ENCODE measurements at places on chromosomes 7 and 10.

DNA sequence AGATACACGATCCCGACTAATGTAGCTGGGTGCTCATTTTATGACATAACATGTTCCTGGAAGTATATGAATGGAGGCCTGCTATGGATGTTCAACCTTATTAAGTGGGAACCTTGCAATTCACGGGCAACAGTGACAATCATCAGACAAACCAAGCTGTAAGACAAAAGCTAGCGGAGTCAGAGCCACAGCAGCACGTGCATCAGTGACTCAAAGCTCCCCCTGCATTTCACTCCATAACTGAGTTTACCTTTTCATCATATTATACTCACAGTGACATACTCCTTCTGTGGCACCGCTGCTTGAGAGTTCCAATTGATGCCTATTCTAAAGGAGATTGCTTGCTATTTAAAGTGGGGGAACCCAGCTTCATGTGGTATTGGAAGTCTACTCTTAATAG is 176.0 kb upstream of the PITRM1 start:
- DNase-seq, result no peak

DNA sequence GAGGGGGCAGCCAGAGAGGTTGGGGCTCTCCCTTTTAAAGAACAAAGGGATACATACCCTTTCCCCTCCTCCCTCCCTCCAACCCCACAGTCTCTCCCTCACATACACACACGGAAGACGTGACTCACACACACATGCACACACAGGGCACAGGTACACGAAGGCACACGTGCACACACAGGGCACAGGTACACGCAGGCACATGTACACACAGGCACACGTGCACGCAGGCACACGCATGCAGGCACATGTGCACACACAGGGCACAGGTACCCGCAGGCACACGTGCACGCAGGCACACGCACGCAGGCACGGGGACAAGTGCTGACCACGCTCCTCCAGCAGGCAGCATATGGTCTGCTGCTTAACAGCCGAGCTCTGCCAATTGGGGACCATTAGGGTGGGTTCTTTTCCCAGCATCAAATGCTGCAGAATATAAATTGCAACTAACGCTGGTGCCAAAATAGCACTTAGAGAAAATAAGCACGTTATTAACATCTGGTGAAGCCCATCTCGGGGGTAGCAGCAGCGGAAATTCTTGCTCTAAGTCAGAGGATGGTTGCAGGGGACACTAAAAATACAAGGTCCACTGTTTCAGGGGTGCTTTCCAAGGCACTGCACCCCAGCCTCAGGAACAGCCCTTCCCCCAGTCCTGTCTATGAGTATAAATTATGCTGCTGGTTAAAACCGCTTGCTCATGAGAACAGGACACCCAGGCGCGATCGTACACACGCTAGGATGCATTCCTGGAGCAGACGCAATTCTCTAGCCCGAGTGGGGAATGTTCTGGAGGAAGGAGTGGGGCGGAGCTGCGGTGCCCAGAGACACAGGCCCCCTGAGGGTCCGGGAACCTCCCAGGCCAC is 55.2 kb upstream of the TNRC18 start:
- DNase-seq, result no peak

DNA sequence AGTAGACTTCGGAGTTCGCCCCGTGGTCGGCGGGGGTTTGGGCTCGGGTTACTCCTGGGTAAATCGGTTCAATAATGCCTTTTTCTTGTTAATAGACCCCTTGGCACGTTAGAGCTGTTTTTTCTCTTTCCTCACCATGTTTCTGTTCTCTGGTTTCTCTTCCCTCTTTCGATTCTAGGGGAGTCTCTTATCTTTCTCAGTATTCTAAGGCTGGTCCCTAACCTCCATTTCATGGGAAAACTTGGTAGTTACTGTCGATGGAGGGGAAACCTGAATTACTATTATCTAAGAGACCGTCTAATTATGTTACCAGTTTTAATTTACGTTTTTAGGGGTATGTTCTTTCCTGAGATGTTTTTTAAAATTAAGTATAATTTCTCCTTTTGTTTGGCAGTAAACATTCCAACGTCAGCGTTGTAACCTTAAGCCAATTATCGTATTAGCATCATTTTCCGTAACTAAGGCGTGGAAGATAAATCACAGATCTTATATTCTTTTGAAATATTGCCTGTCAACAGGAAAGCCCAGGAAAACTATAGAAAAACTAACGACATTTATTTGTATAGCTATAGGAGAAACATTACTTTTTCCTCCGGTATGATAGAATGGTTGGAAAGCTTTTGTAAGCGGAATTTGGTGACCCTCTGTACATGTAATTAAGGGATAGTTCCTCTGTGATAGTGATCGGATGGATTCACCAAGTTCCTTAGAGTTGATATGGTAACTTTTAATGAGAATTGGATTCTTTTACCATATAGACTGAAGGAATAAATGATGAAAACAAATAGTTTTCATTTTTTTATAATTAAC is 847 bp downstream of the BTAF1 start:
- no peak for DNase-seq

DNA sequence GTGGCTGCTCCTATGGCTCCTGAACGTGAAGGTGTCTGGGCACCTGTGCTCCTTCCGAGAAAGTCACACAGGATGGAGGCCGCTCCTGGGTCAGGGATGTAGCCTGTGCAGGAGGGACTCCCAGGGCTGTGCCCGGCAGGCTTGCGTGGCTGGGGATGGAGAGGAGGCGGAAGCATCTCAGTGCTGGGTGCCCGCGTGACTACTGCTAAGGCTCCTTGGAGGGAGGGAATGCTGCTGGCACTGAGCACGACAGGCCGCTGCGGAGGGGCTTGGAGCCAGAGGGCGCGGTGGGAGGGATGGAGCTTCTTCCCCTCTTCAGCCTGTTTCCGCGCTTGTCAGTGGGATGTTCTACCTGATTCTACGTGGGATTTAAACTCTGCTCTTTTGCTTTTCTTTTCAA is 35.0 kb downstream of the ADCY1 start:
- DNase-seq, result no peak

All from MCF 10A (cell line).